Activated T-helper 9 cell treated with anti-CD3 and anti-CD28 coated beads, Interleukin-2, amount 50 U/mL, for 16 hours (primary cell): ENCODE measurements at places on chromosomes 13 and 19.

- DNase-seq: no peak
Measured at GRCh38 chr19:13400296-13400695, 106.0 kb downstream of the CACNA1A start.

- no peak for DNase-seq
Measured at GRCh38 chr19:50695251-50696093, 24.1 kb downstream of the SHANK1 start.

DNA sequence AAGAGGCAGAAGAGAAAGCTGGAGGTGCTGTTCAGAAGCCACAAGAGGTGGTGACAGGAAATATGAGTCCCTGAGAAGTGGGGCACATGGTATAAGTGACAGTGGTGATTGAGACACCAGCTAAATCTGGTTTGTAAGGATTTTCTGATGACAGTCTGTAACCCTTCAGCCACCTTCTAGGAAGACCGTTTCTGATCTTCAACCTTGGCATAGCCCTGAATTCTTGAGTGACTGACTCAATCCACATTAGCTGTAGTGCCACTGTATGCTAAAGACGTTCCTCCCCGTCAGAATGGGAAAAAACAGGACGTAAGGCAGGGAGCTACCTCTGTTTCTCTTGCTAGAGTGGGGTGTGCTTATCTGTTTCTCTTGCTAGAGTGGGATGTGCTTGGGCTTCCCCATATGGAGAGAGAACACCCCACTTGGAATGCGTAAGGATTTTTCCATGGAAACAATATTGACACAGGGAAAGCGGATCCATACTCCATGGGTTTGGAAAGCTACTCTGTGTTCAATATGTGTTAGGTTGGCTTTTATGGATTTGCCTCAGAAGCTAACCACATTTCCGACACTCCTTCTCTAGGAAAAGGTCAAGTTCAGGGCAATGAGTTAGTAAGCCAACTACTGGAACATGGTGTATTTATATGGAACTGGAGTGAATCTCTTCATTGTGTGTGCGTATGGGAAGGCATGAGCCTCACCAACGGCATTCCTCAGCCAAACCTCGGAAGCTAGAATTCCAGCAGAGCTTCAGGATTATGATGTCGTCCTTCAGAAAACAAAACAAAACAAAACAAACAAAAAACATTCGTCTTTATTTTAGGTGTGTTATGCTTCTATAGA lies 948.8 kb upstream of the SLC10A2 start:
- DNase-seq: no peak

DNA sequence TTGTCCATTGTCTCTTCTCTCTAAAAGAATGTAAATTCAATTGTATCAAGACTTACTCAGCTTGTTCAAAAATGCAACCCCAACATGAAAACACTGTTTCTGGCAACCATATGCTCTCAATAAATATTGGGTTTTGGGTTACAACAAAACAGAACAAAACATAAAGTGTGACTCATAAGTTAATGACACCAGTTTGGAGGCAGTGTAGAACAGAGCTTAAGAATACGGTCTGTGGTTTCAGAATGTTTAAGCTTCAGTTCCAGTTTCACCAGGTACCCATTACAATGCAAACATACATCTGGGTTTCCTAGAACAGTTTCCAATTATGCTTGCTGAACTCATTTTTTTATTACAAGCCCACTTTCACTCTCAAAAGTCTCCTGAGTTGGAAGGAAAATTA lies 285.8 kb upstream of the PCDH9 start:
- no peak for DNase-seq

DNA sequence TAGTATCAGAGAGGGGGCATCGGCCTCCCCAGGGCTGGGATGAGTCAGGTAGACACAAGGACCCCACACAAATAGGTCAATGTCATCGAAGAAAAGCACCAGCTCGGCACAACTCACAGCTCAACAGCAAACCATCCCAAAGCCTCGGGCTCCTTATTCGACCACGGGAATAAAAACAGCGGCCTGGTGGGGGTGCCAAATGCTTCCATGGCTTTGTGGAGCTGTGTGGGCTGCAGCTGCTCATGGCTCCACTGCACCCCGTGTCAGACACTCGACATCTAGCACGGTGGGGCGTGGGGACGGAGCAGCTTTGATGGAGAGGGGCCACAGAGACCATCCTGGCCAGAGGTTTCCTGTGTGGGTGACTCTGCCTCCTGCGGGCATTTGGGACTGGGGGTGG lies 212.5 kb upstream of the SOX1 start:
- no peak for DNase-seq

- no peak for DNase-seq
Measured at GRCh38 chr19:12995596-12996405, 526 bp downstream of the NFIX start.

DNA sequence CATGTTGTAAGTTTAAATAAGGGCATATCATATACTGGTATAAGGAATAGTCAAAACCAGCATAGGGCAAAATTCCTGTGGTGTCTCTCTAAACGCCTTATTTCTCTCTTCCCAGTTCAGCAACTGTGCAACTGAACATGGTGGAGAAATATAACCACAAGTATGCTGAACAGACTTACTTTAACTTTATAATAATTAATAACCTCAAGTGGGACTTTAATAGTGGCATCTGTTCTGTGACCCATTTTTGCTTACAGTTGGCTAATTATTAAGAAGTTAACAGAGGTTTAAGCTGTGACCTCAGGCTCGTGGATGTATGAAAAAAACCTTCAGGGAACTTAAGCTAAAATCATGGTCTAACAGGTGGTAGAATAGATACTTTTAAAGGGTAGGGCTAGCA lies 54.3 kb downstream of the MICU2 start:
- no peak for DNase-seq

DNA sequence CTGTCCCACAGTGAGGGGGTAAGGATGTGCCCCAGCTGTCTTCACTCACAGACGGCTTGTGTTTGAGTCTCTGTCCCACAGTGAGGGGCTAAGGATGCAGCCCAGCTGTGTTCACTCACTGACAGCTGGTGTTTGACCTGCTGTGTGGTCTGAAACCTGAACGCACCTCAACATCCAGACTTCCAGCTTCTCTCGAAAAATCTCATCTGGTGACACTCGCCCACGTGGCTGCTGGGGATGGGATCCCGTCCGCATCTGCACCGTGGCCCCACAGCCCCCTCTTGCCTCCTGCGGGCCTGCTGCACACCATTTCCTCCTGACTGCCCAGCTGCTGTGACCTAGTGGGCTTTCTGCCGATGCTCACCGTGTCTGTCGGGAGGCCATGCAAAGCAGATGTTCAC lies 27.3 kb downstream of the CHAF1A start:
- DNase-seq: no peak

DNA sequence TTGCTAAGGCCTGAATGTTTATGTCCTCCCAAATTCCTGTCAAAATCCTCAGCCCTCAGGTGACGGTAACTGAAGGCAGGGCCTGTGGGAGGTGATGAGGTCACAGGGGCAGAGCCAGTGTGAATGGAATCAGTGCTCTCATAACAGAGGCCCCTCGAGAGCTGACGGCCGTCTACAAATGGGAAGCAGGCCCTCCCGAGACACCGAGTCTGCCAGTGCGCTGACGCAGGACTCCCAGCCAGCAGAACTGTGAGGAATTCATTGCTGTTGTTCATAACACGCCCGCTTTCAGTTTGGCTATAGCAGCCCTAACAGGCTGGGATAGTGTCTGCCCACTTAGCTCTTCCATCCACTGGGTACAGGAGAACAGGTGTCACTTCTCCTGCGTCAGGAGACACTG lies 41.2 kb downstream of the CARS2 start:
- DNase-seq: no peak

GRCh38 chr13:20392530-20392929 lies 133.1 kb downstream of the CRYL1 start:
- DNase-seq: no peak

GRCh38 chr13:21435231-21435630 lies 23.9 kb downstream of the ZDHHC20 start:
- DNase-seq: no peak

- DNase-seq: no peak
Measured at GRCh38 chr19:32241932-32242710, 103.3 kb upstream of the ZNF507 start.

DNA sequence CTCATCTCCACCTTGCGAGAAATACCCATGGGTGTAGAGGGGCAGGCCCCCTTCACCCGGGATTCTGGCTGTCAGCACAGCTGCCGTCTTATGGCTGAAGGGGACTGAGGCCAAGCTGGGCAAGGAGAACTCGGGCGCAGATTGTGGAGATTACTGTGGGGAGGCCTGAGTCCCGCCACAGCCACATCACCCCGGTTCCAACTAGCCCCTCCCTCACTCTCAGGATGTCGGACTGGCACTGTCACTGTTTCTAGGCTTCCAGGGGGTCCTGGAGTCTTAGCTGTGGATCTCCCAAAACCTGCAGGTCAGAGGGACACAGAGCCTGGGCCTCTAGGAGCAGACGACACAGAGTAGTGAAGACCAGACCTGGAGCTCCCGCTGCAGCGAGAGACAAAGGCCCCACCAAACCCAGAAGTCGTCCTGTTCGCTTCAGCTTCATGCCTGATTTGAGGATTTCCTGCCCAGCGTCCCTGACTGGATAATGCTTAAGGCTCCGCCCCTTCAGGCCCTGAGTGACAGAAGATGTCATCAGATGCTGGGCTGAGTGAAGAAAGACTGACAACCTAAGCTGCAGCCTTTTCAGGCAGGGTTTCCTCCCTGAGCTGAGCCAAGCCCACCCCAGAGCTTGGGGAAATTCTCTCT lies 55.8 kb downstream of the ZNF93 start:
- no peak for DNase-seq

DNA sequence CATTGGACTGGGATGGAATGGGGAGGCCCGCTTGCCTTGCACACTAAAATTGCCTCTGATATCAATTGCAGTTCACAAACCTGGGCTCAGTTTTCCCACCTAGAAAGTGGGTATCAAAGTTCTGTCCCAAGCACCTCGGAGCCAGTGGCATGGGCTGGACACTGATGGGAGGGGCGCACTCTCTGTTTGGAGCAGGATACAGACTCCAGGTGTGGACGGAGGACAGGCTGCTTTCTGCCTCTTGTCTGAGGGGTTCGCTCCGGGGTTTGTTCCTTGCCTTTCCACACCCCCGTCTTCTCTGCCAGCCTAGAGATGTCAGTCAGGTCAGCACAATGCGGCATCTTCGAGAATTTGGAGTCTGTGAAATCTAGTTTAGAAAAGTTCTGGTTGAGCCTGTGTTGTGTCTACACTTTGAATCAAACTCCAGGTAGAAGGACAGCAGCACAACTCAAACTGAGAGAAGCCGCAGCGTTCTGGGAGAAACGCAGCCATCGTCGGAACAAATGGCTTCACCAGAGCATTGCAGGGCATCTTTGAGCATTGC lies 141.9 kb downstream of the TEX29 start:
- DNase-seq: no peak
